ENCODE measurements at places on chromosomes 5 and 9.

- no peak for DNase-seq
Observed at GRCh38 chr5:98050583-98050982, 722.9 kb upstream of the RGMB start.

- no peak for DNase-seq
Observed at GRCh38 chr5:83400241-83400640, 71.3 kb upstream of the VCAN start.

DNA sequence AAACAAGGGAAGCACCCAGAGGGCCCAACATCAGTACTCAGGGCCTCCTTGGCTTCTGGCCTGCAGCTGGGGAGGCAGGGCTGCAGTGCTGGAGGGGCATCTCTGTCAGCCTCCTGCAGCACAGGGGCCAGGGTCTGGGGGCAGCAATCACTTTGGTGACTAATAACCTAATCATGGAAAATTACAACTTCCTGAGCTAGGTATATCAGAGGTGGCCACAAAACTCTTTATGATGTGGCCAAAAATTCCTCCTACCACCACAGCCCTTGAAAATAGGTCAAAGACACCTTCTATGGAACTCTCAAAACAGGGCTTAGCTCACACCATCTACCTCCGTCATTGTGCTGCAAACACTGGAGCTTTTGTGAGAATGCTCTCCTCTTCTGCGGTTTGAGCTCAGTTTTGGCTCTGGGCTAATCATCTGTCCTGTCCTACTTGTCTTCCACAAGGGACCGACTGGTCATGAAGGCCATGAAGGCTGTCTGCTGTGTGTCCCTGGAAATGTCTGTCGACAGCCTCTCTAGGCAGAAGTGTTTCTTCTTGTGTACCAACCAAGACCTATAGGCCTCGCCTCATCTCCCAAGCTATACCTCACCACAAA lies 28.6 kb downstream of the CSF2 start:
- DNase-seq: peak; percentile 55

DNA sequence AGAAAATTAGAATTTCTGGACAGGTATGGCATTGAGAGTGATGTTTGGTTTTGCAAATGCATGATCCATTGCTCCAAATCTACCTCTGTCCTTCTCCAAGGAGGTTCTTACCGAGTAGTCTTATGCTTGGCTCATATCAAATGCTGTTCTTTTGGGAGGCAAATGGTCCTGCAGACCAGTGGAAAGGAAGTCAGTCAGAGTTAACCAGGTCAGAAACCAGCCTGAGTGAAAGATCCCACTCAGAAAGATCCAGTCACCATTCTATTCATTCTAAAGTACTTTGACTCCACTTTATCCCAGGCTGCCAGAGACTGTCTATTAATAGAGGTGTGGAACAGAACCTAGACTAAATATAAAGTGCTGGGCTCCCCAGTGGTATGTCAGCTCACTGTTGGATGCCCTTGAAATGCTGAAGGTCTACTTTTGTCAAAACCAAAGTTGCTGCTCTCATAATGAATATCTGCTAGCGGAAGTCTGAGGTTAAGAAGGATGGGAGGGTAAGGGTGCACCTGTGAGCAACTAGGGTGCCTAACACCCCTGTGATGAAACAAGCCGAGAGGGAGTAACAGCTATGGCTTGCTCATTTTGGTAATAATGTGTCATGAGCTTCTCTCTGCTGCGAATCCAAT lies 302.2 kb downstream of the ZNF608 start:
- no peak for DNase-seq

- DNase-seq: no peak
Observed at GRCh38 chr9:38006163-38006562, 62.9 kb downstream of the SHB start.

GRCh38 chr5:172444626-172445365 lies 9.5 kb downstream of the SH3PXD2B start:
- DNase-seq: no peak

DNA sequence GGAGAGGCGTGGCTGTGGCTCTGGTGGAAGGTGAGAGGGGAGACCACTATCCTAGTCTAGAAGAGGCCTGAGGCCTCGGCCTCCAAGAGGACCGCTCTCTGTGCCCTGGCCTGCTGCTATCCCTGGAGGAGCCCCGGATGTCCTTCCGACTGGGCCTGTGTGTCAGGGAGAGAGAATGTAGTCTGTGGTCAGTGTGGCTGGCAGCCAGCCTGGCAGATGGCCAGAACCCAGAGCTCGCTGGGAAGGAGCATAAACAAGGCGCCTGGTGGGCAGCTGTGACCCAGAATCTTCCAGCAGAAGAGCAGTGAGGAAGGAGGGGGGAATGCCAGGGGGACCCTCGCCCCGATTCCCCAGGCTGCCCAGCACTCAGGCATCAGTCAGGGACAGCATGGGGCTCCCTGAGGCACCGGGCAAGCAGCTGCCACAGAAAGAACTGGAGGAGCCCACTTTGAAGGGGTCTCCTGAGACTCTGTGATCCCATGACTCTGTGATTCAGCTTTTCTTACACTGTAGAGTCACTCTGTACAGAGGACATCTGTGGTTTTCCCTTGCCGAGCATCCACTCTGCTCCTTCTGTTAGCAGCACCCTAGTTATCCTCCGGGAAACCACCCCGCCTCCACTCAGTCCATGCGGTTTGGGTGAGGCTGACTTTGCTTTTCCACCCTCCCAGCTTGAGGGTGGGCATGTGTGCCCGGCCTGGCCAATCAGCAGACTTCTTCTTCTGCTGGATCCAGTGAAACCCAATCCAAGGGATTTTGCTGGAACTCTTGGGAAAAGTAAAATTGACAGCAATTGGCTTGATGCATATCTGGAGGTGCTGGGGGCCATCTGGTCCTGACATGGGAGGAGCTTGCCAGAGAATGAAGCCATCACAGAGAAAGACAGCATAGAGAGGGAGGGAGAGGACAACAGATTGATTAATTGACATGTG lies 46.2 kb upstream of the PWWP2A start:
- no peak for DNase-seq

DNA sequence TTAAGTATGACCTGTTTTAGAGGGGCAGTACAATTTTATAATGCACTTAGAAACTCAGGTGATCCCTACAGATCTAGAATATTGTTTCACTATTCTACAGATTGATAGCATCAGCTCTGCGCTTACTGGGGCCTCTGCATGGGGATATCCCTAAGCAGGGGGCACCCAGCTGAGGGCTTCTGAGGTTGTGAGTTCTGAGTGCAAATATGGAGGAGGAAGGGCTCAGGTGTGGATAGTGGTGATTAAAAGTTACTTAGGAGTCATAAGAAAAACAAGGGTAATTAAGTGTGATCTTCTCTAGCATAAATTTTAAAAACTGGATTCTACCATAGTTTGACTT lies 274.4 kb downstream of the EFNA5 start:
- no peak for DNase-seq

GRCh38 chr9:99745085-99745484 lies 76.6 kb upstream of the NR4A3 start:
- DNase-seq: no peak

DNA sequence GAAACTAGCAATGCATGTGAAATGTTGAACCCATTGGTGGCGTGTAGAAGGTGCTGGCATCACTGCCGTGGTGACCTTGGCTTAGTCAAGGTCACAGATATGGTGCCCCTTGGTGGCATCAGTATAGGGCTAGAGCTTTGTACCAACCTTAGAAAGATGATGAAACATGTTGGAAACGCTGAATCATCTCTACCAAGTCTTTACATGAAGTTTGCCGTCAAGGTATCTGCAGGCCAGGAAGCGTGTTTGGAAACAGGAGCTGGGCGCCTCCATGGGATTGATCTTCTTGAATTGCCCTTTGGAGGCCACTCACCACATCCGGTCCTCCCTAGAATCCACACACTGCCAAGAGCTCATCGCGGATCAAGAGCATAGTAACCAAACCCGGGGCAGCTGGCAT lies 16.9 kb upstream of the BOD1 start:
- DNase-seq: no peak

GRCh38 chr9:88041447-88041846 lies 67.1 kb upstream of the CDK20 start:
- no peak for DNase-seq

GRCh38 chr9:32431196-32431595 lies 46.8 kb downstream of the ACO1 start:
- no peak for DNase-seq

GRCh38 chr5:100904259-100904861 lies 1.3 kb upstream of the ST8SIA4 start:
- DNase-seq: peak; percentile 65

DNA sequence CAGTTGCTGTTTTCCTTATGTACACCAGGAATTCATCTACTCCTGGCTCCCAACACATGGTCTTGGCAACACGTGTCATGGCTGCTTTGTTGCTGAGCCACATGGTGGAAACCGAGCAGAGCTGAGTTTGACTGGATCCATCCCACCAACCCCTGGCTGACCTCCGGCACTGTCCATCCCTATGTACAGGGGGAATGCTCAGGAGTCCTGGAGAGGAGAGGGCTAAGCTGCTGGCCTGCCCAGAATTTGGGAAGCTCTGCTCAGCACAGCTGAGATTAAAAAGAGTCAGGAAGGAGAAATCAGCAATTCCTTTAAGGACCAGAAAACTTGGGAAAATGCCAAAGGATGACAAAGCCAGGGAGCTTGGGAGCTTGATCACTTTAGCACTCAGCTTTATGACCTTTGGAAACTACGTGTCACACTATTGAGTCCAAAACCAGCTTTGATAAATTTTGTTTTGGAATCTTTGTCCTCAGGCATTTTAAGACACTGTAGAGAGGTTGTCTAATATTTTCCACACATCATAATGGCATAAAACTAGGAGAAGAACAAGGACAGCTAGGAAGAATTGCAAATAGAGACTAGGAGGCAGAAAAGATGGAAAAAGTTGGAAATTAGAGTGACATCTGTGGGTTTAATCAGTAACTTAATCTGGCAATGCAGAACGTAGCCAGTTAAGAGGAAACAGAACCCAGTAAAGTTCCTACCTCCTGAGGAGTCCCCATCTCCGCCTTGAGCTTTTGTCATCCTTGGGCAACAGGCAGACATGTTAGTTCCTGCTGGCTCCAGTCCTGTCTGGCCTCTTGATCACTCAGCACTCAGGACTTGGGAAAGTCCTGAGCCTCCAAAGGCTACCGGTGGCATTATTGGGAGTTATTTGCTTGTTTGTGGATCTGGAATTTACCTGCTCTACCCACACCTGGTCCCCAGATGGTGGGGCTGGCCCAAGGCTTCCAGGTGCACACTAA lies 62.5 kb upstream of the PLPP1 start:
- DNase-seq: no peak

- DNase-seq: no peak
Observed at GRCh38 chr5:95280401-95281095, 4.3 kb downstream of the MCTP1 start.

GRCh38 chr9:113707953-113708695 lies 168.0 kb upstream of the ZNF618 start:
- DNase-seq: no peak

DNA sequence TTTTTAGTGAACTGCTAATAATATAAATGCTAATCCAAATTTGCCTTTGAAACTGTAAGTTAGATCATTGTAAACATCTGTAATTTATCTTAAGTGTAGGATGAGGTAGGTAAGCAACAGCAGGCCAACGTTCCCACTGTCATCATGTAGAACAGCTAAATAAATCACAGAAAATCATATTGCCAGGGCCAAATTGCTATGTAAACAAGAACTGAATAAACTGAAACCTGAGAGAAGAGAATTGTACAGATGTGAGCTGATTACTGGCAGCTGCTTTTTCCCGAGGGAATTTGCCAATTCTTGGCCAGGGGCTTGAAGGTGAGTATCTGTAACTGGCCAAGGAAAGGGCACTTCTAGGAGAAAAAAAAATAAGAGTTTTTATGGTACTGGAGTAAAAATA lies 97.6 kb downstream of the CDH10 start:
- no peak for DNase-seq

DNA sequence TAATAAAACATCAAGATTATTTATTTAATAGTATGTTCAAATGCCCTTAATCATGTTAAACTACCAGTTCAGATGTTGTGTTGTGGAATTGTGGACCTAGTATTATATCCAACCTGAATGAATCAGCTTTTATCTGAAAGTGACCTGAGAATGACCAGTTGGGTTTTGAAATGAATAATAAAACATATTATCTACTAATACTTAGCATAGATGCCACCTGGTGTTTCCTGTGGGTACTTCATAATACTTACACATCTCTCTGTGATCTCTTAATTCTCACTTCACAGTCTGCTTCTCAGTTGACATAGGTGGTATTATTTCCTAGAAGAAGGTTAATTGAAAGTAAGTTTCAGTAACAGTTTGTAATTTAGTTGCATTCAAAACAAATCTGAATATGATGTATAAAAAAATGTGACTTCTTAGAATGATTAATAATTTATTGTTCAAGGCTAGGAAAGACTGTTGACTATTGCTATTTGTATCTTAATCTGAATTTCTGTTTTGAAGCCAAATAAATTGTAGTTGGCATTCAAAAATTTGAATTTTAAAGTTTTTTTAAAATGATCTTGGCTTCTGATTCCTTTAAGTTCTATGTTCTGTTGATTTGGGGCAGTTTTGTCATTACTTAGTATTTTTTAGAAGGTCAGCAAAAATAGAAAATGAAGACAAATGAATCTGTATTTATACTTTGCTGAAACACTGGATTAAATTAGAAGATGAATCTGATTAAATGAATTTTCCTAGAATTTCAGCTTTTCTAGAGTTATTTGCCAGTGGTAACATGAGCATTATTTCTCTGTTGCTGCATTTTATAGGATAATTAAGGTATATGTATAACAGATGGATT lies 48.2 kb downstream of the KIF2A start:
- no peak for DNase-seq

DNA sequence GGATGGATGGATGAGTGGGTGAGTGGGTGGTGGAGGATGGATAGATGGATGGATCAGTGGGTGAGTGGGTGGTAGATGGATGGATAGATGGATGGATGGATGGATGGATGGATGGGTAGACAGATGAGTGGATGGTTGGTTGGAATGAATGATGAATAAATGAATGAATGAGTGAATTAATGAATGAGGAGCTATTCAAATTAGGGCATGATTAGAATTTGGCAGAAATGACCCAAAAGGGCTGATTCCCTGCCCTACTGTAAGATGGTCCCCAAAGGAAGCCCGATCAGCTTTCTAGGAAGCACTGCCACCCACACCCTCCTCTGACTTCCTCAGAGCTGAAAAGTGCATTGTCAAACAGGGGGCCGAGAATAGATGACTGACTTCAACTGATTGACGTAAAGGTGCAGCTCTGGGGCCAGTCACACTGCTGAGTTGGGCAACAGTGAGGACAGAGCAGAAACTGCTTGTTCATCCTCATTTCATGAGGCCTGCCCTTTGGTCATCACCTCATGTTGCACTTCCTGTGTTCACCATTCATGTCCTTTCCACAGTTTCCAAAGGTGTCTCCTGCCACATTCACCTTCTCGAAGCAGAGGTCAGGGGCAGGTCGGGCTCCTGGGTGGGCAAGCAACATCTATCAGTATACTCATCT lies 34.3 kb downstream of the NIPAL4 start:
- DNase-seq: no peak

DNA sequence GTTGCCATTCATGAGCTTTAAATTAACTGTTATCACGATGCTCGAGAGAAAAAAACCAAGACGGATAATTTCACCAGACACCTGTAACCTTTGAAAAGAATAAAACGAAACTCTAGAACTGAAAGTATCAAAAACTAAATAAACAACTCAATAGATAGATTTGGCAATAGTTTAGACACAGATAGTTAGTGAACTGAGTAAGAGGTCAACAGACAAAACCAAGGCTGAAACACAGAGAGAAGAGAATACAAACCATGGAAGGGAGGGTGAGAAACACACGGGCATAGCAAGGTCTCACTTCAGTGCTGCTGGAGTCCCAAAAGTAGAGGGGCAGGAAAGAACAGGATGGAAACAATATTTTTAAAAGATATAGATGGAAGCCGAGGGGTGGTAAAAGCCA lies 3.3 kb upstream of the OR2V1 start:
- DNase-seq: no peak

- DNase-seq: no peak
Observed at GRCh38 chr9:121844098-121844497, 192.7 kb downstream of the DAB2IP start.

All from activated naive CD4-positive, alpha-beta T cell treated with anti-CD3 and anti-CD28 coated beads, Interleukin-2, amount 50 U/mL, for 72 hours (primary cell).